ENCODE measurements at places on chromosomes 13 and 19.

- DNase-seq: no peak
Observed at GRCh38 chr13:48594096-48594815, 59.5 kb upstream of the CYSLTR2 start.

DNA sequence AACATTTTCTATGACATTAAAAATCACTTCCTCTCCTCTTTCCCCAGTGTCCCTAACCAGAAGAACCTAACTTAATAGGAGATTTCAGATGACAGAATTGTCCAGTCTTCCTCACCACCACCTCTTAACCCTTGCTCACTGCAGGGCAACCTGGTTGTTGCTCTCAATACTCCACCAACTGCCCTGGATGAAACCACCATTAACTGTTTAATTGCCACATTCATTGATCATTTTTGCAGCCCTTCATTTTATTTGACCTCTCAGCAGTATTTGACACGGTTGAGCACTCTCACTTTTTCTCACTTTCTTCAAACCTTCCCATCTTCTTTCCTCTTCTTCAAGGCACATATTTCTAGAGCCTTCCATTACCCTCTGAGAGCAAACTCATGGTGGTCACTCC lies 84.0 kb downstream of the MBNL2 start:
- no peak for DNase-seq

GRCh38 chr13:68174893-68175292 lies 944.8 kb upstream of the PCDH9 start:
- no peak for DNase-seq

GRCh38 chr13:109657395-109657794 lies 129.0 kb downstream of the IRS2 start:
- DNase-seq: no peak

DNA sequence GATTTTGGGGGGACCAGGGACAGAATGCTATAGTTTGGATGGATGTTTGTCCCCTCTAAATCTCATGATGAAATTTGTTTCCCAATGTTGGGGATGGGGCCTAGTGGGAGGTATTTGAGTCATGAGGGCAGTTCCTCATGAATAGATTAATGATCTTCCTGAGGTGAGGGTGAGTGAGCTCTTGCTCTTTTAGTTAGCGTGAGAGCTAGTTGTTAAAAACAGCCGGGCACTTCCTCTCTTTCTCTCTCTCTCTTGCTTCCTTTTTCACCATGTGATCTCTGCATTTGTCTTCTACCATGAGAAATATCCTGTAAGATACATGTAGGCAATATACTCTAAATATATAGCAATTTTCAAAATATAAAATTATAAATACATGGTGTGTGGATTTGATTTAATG lies 290.8 kb upstream of the PCDH9 start:
- DNase-seq: no peak

DNA sequence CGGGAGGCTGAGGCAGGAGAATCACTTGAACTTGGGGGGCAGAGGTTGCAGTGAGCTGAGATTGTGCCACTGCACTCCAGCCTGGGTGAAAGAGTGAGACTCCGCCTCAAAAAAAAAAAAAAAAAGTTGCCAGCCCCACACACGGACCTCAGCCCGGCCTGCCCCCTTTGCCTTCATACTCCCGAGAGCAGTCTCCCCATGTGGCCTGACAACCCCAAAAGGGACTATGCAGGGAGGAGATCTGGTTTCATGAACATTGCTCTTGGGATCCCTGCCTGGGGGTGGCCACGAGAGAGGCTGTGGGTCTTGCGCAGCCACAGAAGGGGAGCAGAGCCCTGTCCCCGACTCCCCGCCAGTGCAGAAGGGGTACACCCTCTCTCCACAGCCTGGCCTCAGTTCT lies 30.9 kb upstream of the ADGRE5 start:
- DNase-seq: no peak

- no peak for DNase-seq
Observed at GRCh38 chr19:55549500-55550320, 4.4 kb upstream of the SBK3 start.

GRCh38 chr13:96191367-96191766 lies 101.5 kb downstream of the HS6ST3 start:
- no peak for DNase-seq

GRCh38 chr19:34999498-35000337 lies at the start of gene GRAMD1A:
TSS of gene GRAMD1A (plus strand) at chr19:35000323. CDS start at chr19:35000479, 156 bp downstream.
- no peak for DNase-seq

DNA sequence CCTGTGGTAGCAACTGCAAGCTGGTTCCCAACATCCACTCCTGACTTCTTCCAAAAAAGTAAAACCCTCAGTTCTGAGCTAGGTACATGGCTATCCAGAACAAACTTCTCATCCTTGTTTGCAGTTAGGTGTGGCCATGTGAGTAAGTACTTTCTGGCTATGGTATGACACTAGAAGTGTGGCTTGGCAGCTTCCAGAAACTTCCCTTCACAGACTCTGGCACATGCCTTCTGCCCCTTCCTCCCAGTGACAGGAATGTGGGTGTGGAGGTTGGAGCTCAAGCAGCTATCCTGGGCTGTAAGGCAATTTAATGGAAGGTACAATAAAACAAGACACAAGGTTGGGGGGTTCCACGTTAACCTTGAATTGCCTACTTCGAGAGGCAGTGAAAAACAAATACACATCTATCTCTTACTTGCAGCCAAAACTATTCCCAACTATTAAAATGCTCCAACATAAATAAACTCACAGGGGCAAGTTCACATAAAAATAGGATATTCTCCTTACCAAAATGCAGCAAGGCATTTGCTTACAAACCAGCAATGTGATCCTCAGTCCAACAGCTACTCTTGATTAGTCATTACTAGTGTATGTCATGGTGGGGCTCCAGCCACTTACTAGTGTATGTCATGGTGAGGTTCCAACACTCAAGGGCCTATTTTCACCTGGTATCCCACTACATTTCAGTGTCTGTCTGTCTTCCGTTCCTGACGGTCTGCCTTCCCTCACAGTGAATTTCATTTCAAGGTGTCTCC lies 3.1 kb downstream of the SMG9 start:
- DNase-seq: no peak

GRCh38 chr19:13037161-13037560 lies 41.9 kb downstream of the NFIX start:
- no peak for DNase-seq

GRCh38 chr19:5172859-5173630 lies 167.6 kb downstream of the PTPRS start:
- no peak for DNase-seq

GRCh38 chr13:38535261-38535660 lies 151.6 kb upstream of the FREM2 start:
- DNase-seq: no peak

DNA sequence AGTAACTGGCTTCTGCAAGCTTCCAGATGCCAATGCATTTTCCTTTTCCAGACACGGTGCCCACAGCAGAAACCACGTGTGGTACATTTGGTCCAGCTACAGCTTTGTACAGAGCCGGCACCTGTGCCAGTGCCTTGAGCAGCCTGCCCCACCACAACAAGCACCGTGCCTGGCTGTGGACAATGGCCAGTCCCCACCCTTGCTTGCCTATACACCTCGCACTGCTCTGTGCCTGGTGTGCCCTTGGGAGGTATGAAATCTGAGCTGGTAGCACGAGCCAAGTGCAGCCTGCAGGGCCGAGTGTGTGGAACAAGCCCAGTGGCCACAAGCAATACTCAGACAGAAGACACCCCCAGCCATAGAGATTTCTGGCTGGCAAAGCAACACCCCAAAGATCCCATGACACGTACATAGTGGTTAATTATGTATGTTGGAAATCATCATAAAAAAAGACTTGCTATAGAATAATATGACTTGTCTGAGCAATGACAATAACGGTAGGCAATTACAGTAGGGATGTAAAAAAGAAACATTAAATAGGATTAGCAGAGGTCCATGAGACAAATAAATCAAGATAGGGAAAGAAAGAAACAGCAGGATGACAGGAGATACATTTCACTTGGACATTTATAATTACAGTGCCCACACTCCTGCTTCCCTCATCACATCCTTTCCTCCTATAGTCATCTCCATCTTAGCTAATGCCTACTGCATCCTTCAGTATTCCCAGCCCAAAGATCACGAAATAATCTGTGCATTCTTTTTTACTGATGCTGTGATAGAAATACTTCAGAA lies 1399.5 kb downstream of the PCDH9 start:
- DNase-seq: no peak

GRCh38 chr19:39160889-39161672 lies 35.5 kb downstream of the PAK4 start:
- no peak for DNase-seq

- DNase-seq: no peak
Observed at GRCh38 chr13:65553096-65553727, 1676.9 kb downstream of the PCDH9 start.

DNA sequence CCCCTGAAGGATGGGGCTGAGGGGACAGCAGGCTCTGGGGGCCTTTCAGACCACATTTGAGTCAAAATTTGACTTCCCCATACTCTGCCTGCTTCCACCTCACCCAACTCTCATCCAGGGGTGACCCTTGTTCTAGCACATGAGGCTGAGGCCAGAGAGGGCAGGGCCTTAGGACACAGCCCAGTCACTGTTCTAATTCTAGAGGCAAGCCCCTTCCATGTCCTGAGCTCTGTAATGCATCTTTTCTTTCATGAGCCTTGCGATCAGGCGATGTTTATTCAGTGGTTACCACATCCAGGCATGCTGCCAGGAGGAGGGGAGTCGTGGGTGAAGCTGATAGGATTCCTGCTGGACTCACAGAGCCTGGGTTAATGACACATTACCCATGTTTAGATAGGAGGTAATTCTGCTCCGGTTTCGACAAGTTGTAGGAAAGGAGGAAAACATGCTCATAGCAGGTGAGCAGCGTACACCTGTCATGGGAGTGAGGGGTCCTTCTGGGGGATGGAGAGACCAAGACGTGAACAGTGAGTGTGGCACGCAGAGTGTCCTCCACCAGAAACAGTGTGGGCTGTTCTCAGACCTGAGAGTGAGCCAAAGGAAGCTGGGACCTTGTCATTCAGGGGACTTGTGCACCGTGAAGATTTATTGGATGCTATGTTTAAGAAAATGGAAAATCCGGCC lies 9.3 kb downstream of the RPS9 start:
- no peak for DNase-seq

DNA sequence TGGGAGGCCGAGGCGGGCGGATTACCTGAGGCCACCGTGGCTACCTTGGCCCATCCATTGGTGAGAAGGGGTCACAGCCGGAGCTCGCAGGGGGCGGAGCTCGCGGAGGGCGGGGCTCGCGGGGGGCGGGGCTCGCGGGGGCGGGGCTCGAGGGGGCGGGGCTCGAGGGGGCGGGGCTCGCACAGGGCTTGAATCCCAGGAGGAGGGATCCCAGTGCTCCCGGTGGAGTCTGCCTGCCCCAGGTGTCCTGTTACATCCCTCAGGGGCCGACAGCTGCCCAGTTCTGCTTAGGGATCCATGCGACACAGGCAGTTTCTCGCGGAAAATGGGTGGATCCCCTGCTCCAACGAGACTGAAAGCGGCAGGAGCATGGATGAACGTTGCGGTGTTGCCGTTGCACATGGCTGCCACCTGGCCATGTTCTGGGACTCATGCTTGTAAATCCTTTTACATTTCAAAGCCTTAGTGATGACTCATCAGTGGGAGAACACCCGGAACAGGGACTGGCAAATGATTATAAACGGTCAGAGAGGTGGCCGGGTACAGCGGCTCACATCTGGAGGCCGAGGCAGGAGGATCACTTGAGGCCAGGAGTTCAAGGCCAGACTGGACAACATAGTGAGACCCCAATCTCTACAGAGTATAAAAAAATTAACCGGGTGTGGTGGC lies 25.1 kb downstream of the TMPRSS9 start:
- DNase-seq: no peak

DNA sequence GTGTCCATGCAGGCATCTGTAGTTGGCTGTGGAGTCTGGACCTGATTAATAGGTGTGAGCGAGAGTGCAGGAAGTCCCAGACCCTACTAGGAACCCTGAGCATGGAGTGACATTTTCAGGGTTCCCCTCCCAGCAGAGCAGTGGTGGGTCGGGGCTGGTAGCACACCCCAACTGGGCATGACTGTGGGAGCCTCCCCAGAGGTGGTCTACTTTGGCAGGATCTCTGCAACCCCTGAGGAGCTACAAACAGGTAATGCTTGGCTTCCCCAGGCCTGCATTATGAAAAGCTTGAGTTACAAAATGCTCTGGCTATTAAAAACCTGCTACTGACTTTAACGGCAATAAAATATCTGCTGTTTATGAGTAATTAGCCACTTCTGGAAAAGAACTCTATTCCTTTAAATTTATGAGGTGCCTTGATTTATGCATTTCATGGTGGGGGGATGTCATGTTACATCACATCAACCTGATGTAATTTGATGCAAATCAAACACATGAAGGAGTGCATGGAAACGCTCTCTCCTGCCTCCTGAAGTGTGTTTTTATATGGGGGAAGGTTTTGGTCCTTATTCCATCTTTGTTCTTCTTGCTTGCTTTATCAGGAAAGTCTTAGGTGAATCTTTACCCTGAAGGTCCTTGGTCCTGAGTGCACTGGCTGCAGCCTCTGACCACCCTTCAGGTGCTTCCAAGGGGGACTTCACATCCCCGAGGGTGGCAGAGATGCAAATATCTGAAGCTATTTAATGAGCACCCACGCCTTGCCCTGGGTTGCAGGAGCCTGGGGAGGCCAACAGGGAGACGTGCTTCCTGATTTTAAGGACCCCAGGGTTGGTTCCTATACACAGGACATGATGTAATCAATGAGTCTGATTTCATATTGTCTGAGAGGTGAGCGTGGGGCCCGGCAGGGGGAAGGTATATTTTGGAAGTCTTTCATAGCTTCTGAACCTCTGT lies 54.0 kb downstream of the ZNF536 start:
- DNase-seq: no peak

- DNase-seq: peak; percentile 70
Observed at GRCh38 chr19:18224525-18225354, 1.5 kb downstream of the PDE4C start.

- no peak for DNase-seq
Observed at GRCh38 chr13:109853153-109853552, 66.8 kb upstream of the IRS2 start.

DNA sequence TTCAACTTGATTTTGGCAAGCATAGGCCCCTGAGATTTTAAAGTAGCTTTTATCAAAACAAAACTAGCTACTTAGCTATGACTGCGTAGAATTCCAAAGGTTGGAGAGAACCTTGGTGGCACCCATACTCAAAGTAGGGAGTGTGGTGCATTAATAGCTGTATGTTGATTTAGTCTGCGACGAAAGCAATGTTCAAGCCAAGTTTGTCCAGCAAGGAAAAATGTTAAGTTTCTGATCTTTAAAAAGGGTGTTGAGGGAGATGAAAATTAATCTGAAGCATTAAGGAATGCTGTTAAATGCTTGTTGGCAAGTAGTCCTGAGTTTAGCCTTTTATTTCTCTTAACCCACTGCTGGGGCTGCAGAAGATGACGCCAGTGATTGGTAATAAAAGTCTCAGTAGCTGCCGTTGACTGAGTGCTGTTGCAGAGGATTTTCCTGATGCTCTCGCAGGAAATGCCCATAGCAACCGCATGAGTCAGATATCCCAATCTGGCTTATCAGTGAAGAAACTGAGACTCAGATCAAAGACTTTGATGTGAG lies 75.9 kb upstream of the RNF113B start:
- DNase-seq: no peak
